ENCODE measurements at places on chromosomes 3 and 15. TPM values are rescaled to one million over a fixed set of nuclear protein-coding genes. Genes with fewer than 3 reads are reported as not detected.

DNA sequence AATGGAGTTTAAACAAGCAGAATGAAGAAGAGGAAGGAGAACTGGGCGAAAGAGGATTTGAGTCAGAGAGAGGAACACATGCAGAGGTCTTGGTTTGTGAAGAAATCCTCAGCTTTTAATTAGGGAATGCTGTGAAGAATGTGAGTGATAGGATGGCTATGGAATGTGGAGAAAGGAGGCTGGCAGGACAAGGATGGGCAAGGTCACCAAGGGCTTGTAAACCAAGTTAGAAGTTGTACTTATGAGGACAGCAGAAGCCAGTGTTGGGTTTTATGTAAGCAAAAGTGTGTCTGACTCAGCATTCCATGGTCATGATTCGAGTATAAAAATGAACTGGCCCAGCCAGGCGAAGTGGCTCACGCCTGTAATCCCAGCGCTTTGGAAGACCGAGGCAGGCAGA, 60.0 kb upstream of the IL12A start:
- no peak overlapping the region for H3K27ac ChIP-seq
- no peak overlapping the region for H3K4me3 ChIP-seq
- peaks cover 12% of the 10 kb centered on the region for H3K36me3 ChIP-seq
- peaks cover 19% of the 10 kb centered on the region for H3K4me1 ChIP-seq

CSTA gene
- not detected for total RNA-seq

DNA sequence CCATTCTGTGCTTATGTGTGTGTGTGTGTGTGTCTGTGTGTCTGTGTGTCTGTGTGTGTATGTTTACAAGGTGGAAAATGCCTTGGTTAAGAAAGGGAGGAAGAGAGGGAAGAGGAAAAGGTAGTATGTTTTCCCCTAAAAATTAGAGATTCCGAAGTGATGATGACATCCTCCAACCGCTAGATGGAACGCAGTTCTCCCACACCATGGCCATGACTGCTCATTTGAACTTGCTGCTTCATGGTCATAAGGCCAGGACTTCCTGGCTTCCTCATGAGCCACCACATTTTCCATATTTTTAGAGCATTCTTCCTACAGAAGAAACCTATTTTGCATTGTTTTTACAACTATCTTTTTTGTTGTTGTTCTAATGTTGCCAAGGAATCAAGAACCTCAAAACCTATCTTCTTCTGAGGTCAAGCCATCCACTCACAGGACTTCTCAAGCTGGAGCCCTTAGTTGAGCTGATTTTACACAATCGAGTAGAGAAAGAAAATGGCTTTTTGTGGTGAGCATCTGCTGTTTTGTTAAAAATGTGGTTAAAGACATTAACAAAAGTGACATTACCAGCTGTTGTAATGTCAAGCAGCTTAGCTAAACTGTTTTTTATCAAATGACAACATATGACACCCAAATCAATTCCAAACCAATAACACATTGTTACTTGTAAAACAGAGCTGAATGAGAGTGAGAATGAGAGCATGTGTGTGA, 1091.0 kb downstream of the FHIT start:
- no peaks in the 10 kb centered on the region for H3K27me3 ChIP-seq
- peaks cover 9% of the 10 kb centered on the region for H3K4me1 ChIP-seq
- H3K36me3 ChIP-seq: no peaks in the 10 kb centered on the region
- DNase-seq: no peak
- no peak overlapping the region for H3K4me3 ChIP-seq

- no peak overlapping the region for H3K4me3 ChIP-seq
- H3K27me3 ChIP-seq: peaks cover 2% of the 10 kb centered on the region
- no peak for DNase-seq
- H3K36me3 ChIP-seq: no peaks in the 10 kb centered on the region
- no peaks in the 10 kb centered on the region for H3K4me1 ChIP-seq
Observed at GRCh38 chr3:127688416-127689265, 15.9 kb downstream of the ABTB1 start.

ZCWPW2 gene
- 0.80 TPM for total RNA-seq

DNA sequence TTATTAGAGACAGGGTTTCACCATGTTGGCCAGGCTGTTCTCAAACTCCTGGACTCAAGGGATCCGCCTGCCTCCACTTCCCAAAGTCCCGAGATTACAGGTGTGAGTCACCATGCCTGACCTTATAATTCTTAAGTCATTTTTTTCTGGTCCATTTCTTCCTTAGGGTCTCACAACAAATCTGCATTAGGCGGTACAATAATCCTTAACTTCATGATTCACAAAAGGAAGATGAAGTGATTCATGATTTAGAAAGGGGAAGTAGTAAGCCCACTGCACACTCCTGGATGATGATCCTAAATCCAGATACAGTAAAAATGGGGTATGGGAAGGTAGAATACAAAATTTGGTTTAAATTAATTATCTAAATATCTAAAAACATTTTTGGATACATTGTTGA, 45.0 kb upstream of the TKT start:
- H3K27ac ChIP-seq: no peak overlapping the region
- H3K4me1 ChIP-seq: no peaks in the 10 kb centered on the region
- peaks cover 11% of the 10 kb centered on the region for H3K36me3 ChIP-seq
- DNase-seq: no peak
- peaks cover 2% of the 10 kb centered on the region for H3K27me3 ChIP-seq
